Kidney epithelial cell (primary cell): ENCODE measurements at places on chromosomes 11 and 22. TPM values are rescaled to one million over a fixed set of nuclear protein-coding genes. Genes with fewer than 3 reads are reported as not detected.

The NRGN gene
- not detected in 2 replicates for total RNA-seq

The BTBD10 gene
- total RNA-seq: 60.7 and 70.7 TPM in 2 replicates

The ARHGAP42 gene
- 23.3 and 27.9 TPM in 2 replicates for total RNA-seq

The CST6 gene
- total RNA-seq: 59.8 and 61.3 TPM in 2 replicates

The CCDC15 gene
- 1.4 and 3.1 TPM in 2 replicates for total RNA-seq

The MYBPC3 gene
- total RNA-seq: not detected in 2 replicates

The NXPE1 gene
- not detected in 2 replicates for total RNA-seq

The P4HA3 gene
- total RNA-seq: 0.88 and 1.7 TPM in 2 replicates

The TRIM49 gene
- total RNA-seq: not detected in 2 replicates

The TYR gene
- total RNA-seq: not detected in 2 replicates

The NCF4 gene
- 0.82 TPM in 1 of 2 replicates, not detected in the other for total RNA-seq

The UPK3A gene
- total RNA-seq: not detected in 2 replicates

The CHADL gene
- total RNA-seq: 1.6 and 1.8 TPM in 2 replicates

The DDI1 gene
- total RNA-seq: not detected in 2 replicates

The SAA4 gene
- total RNA-seq: 1.3 TPM in 1 of 2 replicates, not detected in the other

The SCGB1C1 gene
- not detected in 2 replicates for total RNA-seq

The UCP3 gene
- total RNA-seq: 0.84 and 1.6 TPM in 2 replicates

The TUBA8 gene
- total RNA-seq: 2.2 TPM in 1 of 2 replicates, not detected in the other

The UCP2 gene
- total RNA-seq: 13.0 and 18.5 TPM in 2 replicates

The CCDC157 gene
- 13.1 and 14.6 TPM in 2 replicates for total RNA-seq

The ANO3 gene
- not detected in 2 replicates for total RNA-seq

The BRSK2 gene
- total RNA-seq: 0.75 and 2.4 TPM in 2 replicates

The SCUBE1 gene
- 0.04 and 0.82 TPM in 2 replicates for total RNA-seq
